Activated CD4-positive, alpha-beta T cell treated with anti-CD3 and anti-CD28 coated beads, Interleukin-2, amount 50 U/mL, for 4 hours (primary cell): ENCODE measurements at places on chromosomes 1 and 21.

- DNase-seq = no peak
These were observed 2154.7 kb downstream of the MRPL39 start for GRCh38 chr21:23452384-23453083.

DNA sequence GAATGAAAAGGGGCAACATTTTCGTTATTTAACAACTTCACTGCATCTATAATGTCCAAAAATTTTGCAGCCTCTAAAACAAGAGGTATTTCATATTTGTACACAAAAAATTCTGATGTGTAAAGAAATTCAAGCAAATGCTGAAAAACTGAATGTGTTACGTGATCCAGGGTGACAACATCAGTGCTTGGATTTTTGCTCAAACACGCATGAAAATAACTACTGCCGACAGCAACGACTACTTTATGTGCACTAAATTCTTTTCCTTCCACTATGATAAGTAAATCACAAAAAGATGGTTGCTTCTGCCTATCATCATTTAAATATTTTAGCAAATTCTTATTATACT lies 53.4 kb upstream of the ASPM start:
- no peak for DNase-seq

DNA sequence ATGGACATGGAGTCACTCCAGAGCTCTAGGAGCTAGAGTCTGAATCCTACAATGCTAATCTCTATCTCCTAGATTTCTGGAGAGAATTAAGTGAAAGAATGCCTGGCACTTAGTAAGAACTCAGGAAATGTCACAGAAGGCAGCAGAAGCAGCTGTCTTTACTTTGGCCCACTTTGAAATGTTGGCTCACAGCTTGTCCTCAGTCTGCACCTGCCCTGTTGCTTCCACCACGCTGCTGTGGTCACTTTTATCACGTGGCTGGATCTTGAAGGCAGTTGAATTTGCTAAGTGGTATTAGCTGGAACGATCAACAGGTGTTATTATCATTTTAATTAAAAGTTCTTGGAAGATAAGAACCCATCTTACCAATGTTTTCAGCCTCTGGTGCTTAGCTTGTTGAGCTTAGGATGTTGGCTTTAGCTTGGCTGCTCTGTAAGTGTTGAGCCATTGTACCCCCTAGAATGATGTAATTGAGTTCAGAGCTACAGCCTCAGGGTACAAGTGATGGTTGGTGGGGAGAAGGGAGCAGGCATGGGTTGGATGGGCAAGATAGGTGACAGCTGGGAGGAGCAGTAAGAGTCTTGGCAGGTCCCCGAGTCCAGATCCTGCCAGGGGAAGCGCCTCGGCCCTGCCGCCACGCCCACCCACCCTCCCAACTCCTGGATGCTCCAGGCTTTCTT lies 41.9 kb upstream of the EPS8L3 start:
- no peak for DNase-seq

DNA sequence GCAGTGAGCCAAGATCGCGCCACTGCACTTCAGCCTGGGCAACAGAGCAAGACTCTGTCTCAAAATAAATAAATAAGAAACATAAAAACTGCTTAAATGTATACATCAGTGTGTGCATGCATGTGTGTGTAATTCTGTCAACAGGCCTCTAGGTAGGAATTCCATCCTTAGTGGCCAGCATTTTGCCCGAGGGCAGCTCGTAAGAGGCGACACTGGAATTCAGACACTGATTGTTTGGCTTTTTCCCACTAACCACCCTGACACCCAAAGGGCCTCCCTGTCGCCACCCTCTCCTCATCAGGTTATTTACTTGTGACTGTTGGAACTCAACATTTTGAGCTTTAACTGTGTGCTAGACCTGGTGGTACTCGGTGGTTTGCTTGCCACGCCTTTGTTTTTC lies 64.0 kb upstream of the KIF1B start:
- DNase-seq = no peak

- DNase-seq = no peak
These were observed 7.0 kb upstream of the C1orf146 start for GRCh38 chr1:92210701-92211100.

- no peak for DNase-seq
These were observed 9.6 kb upstream of the RNF223 start for GRCh38 chr1:1083416-1084371.

- no peak for DNase-seq
These were observed 16.1 kb upstream of the FMOD start for GRCh38 chr1:203367057-203367456.

DNA sequence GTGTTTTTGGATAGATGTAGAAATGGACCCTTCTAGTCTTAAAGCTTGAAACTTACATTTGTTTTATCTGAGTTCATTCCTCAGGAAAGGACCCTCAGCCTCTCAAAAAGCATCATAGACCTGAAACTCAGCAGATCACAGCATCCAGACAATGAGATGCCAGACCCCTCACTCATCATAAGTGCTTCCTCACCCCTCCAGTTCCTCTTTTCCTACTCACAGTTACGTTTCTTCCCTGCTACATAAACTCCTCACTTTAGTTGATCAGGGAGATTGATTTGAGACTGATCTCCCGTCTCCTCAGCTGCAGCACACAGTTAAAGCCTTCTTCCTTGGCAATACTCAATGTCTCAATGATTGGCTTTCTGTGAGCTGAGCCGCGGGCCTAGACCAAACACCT lies 282.0 kb downstream of the FAM72C start:
- DNase-seq = no peak

GRCh38 chr1:172778456-172779455 lies 119.9 kb downstream of the FASLG start:
- DNase-seq = no peak

- peak; percentile 18 for DNase-seq
These were observed 517 bp upstream of the H3-3A start for GRCh38 chr1:226061841-226062557.

GRCh38 chr1:235513495-235514366 lies 9.5 kb upstream of the B3GALNT2 start:
- DNase-seq = no peak

- DNase-seq = no peak
These were observed 56.7 kb downstream of the SPSB1 start for GRCh38 chr1:9349331-9349851.

DNA sequence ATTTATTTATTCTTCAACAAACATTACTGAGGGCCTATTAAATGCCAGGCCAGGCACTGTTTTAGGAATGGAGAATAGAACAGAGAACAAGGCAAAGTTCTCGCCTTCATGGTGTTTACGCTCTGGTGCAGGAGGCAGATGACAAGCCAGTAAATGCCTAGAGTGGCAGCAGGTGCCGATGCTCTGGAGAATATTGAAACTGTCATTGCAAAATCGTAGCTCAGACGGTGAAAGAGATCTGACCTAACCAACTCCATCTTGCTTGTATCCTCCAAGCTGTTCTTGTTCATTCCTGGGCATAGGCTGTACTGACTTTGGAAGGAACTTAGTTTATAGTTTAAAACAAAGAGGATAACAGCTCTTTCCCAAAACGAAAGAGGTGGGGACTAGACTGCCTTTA lies 13.5 kb upstream of the ENO1 start:
- no peak for DNase-seq

GRCh38 chr1:213418268-213419071 lies 367.4 kb downstream of the RPS6KC1 start:
- DNase-seq = no peak

- DNase-seq = no peak
These were observed 692 bp downstream of the DPH2 start for GRCh38 chr1:43970502-43970901.

GRCh38 chr1:233433436-233434210 lies 106.1 kb downstream of the MAP3K21 start:
- DNase-seq = no peak

DNA sequence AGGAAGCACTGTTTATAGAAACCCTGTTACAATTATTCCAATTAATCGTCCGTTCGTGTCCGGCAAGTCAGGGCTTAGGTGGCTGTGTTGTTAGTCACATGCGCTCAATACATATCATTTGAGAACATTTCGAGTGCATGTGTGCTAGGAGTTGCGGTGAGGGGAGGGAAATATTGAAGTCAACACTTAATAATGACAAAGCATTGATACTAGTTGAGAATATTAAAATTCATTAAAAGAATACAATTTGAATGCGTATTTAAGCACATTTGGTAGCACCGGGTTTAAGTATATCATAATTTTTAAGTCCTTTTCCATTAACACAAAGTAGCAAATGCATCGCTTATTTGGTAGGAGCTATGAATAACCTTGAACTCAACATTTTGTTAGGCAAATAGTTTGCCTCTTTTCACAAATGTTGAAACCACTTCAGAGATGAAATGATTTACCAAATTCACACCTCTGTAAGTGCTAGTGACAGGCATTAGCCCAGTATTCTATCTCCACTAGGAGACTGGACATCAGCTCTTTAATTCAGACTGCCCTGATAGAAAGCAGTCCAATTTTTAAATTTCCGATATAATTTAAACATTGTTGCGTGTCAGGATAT lies 1.1 kb upstream of the SERBP1 start:
- DNase-seq = no peak

- no peak for DNase-seq
These were observed 13.2 kb downstream of the ADAR start for GRCh38 chr1:154594811-154595210.

- no peak for DNase-seq
These were observed 389.7 kb downstream of the PTPRU start for GRCh38 chr1:29626066-29626465.

- DNase-seq = no peak
These were observed 31.8 kb downstream of the KCNK2 start for GRCh38 chr1:215114154-215114933.

DNA sequence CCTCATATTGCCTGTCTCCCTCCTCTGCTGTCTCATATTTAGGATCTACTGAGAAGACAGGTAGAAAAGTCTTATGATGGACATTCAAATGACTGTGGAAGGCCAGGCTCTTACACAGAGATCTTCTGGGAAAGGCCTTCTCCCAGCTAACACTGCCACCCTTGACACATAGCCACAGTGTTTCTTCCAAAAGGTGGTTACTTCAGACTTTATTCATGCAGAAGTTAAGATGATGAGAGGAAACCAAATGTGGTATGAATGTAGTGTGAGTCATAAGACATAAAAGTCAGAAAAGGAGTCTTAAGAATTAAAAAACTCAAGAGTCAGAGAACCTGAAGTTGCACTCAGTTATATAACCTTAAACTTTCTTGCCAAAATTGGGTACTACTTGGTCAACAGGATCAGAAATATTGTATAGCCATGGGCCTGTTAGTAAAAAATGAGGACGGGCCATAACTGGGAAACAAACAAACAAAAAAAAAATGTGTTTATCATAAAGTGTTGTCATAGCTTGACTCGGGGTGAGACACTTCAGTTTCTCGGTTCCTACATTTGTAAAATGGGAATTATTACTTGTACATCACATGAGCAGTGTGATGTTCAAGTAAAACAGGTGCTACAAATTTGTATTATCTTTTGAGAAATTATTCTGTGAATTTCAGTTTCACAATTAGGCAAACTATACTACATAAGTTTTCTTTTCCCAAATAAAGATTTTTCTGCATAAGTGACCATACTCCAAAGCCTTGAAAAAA lies 1.2 kb upstream of the DENND1B start:
- no peak for DNase-seq

GRCh38 chr1:14954210-14954609 lies 199.3 kb upstream of the TMEM51 start:
- no peak for DNase-seq

DNA sequence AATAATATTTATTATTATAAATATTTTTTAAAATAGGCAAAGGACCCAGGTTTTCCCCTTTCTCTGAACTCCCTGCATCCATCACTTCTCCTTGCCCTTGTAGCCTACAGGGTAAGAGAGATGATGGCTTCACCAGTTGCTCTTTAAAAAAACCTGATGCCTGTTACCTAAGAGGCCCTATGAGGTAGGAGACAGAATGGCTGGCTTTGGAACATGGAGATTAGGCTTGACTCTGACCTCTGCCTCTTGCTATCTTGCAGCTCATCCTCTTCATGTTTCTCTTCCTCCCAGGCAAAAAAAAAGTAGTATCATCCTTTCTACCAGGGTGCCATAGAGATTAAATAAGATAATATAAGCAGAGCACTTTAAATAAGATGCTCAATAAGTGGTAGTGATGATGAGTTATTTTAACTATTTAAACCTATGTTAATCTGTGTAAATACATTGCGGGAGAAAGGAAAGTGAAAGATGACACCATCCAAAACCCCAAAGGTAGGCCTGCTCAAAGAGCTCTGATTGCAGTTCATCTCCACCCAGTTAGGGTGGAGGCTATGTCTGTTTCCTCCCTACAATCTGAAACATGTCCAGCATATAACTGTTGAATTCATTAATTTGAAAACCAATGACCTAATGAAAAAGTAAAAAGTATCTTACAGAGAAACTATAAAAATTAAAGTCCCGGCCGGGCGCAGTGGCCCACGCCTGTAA lies 51.8 kb downstream of the RGS2 start:
- DNase-seq = no peak

- no peak for DNase-seq
These were observed 11.2 kb downstream of the KIAA1614 start for GRCh38 chr1:180923887-180924286.

DNA sequence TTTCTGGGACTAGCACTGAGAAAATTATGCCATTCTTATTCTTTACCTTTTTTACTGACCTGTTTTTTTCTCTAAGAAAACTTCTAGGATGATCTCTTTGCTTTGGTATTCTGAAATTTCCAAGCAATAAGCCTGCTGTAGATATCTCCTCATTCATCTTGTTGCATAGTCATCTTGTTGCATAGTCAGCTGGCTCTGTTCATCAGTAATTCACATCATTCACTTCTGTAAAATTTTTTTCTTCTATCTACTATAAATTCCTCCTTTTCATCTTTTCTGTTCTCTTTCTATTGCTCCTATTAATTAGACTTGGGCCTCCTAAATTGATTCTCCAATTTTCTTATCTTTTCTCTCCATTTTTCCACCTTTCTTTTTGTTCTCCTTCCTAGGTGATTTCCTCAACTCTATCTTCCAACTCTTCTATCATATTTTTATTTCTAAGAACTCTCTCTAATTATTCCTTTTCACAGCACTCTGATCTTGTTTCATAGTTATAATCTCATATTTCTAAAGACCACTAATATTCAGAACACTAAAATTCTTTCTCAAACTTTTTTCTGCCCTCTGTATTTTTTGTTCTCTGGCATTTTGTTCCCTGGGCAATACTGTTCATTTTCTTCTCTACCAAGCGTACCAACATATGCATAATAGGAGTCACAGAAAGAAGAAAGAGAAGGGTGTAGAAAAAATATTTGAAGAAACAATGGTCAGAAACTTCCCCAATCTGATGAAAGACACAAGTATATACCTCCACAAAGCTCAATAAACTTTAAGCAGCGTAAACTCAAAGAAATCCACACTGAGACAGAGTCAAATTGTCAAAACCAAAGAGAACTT lies 17.7 kb downstream of the TUT4 start:
- DNase-seq = no peak

- no peak for DNase-seq
These were observed 143.0 kb downstream of the FMN2 start for GRCh38 chr1:240234485-240235210.

GRCh38 chr21:33291686-33292085 lies 25.5 kb downstream of the IL10RB start:
- no peak for DNase-seq

GRCh38 chr1:66623812-66624211 lies 89.9 kb downstream of the SGIP1 start:
- DNase-seq = no peak

GRCh38 chr1:58000116-58000515 lies 546.4 kb downstream of the OMA1 start:
- no peak for DNase-seq
